ENCODE measurements at places on chromosomes 6 and 20. TPM values are rescaled to one million over a fixed set of nuclear protein-coding genes. Genes with fewer than 3 reads are reported as not detected.

GRCh38 chr6:20126789-20127653, 85.2 kb downstream of the MBOAT1 start:
- no peaks in the 10 kb centered on the region for H3K4me1 ChIP-seq
- DNase-seq: peak; percentile 11
- H3K36me3 ChIP-seq: peaks cover 4% of the 10 kb centered on the region

DNA sequence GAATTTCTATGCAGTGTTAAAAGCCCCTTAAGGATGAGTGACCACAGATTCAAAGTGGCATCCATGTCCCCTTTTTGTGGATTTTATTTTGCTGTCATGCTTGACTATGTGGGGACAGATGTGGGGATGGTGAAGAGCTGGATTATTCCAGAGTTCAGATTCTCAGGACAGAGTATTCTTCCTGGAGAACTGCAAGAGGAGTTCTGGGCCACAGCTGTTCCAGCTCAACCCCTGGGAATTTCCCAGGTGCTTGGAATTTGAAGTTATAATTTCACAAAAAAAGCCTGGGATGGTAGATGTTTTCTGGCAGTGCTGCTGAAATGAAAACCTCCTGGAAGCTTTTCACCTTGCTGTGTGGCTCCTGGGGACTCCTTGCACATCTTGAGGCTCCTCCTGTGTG, 671.8 kb upstream of the MARCKS start:
- H3K4me3 ChIP-seq: no peak overlapping the region
- no peaks in the 10 kb centered on the region for H3K4me1 ChIP-seq
- no peak for DNase-seq
- no peaks in the 10 kb centered on the region for H3K27me3 ChIP-seq
- no peak overlapping the region for H3K27ac ChIP-seq

The HLA-F gene
- 302 TPM for total RNA-seq

DNA sequence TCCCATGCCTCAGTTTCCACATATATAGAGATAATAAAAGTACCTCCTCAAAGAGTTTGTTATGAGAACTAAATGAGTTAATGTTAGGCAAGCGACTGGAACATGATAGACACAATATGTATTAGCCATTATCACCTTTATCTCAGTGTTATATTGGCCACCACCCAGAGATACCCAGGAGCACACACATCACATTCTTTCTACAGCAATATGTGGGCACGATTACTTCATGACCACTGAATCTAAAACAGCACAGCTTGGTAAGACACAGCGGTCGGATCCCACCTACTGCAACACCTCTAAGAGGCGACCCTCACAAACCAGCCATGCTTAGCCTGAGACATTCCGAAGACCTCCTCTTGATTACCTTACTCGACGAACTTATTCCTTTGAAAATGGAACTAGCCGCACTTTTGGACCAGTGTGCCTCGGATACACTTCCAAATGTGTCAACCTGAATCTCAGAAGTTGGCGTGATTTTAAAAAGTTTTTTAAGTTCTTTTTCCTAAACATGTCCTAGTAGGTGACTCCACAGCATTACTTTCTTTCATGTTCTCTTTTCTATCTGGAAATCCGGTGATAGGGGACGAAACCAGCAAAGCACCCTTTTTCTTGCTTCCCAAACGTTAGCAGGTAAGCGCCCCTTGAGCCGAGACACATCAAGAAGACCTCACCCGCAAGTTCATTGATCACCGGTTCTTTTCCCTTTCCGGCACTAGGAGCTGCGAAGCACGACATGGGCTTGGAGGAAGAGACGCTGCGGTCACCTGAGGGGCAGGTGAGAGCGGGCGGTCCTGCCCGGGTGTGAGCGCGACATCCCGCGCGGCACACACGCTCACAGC, 923 bp downstream of the GMDS start:
- H3K4me1 ChIP-seq: peaks cover 9% of the 10 kb centered on the region
- no peak for DNase-seq
- no peaks in the 10 kb centered on the region for H3K27me3 ChIP-seq

DNA sequence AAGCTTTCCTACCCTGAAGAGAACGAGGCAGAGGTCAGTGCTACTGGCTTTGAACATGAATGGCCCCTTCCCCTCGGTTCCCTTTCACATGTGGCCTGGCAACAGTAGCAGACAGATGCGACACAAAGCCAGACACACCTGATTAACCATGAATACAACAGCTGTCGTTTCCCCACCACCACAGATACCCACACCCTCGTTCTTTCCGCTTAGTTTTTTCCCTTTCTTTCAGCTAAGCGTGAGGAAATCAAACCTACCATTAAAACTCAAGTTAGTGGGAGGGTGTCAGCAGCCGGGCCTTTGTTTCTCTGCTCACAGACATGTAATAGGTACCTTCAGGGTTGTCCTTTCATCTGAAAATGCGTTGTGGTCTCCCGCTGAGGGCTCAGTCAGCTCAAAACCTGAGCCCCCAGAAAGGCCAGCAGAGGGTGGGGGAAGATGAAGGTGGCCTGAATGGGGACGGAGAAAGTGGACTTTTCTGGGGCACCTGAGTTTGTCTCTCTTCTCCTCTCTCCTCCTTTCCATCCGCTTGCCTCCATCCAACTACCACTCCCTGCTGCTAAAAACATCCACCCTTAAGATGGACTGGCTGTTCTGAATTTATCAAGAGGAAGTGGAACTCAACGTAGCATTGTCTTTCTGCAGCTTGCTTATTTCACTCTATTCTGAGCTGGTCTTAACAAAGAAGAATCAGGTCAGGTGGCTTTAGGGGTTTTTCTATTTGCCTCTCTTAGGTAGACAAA, 516.6 kb upstream of the JARID2 start:
- no peaks in the 10 kb centered on the region for H3K27me3 ChIP-seq
- no peaks in the 10 kb centered on the region for H3K36me3 ChIP-seq
- peaks cover 32% of the 10 kb centered on the region for H3K4me1 ChIP-seq

Measured in GM12878 (cell line).